ENCODE measurements at places on chromosomes 6 and 20.
A peak's percentile ranks its signal among the peaks of the same experiment; 100 is the strongest.

DNA sequence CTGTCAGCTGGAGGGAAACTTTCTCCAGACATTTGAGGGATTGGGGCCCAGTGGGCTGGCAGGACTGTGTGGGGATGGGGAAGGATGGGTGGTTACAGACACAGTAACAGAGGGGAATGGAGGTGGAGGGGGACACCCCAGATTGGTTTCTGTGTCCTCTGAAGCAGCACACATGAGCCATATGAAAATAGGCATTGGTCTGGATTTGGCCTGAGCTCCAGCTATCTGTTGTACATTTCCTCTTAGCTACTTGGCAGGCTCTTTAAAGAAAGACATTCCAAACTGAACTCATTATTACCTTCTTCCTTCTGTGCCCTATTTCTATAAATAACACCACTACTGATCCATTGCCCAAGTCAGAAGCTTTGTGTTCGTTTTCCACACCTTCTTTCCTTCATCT is 72.0 kb upstream of the PRL start:
- no peak for DNase-seq

DNA sequence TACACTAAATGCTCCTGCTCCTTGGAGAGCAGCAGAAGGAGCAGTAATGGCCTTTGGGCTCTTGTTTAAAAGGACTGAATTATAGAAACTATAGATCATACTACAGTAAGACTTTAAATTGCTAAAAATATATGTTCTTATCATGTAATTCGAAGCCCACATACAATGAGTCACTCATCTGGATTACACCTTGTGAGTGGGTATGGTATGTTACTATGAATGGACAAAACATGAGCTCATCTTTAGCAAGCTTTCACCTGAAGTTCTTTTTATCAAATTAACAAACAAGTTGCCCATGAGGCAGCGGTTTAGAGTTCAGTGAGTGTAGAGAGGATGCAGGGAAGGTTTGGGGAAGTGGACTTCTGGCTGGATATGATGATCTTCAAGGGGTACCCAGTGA is 114.4 kb upstream of the CCN2 start:
- DNase-seq, result no peak

DNA sequence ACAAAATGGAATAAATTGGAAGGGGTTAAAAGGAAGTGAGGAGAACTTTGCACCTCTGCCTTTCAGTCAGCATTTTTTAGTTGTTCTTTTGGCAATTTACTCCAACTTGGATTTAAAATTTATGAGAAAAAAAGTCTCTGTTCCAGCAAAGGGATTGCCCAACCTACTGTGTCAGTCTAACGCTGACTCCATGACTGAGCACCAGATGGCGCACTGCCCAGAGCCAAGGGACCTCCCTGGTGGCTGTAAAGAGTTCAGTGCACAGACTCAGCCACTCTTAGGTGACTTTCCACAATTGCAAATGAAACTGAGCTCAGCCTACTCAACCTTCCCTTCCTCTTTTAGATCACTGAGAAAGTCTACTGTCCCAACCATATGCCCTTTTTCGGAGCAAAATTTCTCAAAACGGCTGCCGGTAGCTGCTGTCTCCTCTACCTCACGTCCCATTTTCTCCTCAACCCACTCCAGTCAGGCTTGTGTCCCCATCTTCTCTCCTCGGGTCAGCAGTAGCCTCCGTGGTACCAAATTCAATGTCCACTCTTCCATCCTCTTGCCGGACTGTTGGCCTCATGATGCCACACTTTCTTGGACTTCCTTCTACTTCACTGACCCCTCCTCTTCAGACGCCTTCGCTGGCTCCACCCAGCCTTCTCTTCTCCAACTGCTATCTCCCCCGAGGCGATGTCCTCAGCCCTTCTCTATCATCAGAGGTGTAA is 38.7 kb downstream of the GSTA2 start:
- peak; percentile 75 for DNase-seq

DNA sequence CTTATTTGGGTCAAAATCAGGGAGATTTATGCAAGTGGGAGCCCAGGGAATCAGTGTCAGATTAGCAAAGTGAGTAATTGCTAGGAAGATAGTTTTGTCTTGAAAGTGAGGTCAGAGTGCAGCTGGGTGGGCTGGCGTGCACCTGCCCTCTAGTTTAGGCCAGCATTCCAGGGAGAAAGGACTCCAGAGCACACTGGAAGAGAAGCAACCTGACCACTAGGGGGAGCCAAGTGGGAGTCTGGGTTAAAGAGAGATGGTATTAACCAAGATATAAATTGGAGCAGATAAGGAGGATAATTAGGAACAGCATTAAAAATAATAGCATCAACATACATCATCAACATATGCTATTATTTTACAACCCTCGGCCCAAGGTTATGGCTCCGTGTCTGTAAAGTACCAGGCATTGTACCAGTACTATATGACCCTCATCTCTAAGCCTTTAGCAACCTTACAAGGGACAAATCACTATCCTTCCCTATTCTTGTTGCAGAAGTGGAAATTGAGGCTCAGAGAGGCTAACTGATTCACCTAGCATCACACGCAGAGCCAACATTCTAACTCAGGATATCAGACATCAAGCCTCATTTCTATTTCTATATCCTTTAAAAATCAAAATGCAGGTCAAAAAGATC is 57.8 kb downstream of the SLC2A10 start:
- DNase-seq, result no peak

DNA sequence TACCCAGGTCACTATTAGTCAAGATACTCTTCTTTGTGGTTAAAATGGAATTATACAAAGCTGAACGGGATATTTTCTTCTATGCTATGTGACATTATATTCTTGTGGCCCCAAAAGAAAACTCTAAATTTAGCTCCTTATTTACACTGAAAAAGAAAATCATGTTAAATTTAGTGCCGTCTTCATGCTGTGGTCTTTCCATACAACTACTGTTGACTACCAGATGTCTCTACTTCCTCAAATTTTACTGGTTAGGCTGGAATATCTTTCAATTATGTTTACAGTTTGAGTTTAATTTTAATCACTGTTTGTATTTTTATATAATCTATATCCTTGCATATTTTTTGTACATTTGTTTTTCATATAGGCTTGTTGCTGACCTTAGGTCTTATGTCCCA is 95.6 kb upstream of the FOXO3 start:
- DNase-seq, result no peak

DNA sequence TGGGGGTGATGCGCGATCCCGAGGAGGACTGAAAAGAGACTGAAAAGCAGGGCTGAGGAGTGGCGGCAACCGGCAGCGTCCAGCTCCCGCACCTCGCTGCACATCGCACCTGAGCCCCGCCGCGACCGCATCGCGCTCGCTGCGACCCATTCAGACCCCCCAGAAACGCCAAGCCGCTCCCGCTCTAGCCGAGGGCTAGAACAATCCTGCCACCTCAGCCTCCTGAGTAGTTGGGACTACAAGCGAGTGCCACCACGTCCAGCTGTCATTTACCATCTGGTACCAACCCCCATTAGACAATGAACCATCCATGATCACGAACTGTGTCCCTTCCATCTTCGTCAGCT is 33.2 kb downstream of the HLA-A start:
- DNase-seq, result no peak

- DNase-seq, result no peak
These were observed 112.9 kb downstream of the TRERF1 start for GRCh38 chr6:42338744-42339222.

DNA sequence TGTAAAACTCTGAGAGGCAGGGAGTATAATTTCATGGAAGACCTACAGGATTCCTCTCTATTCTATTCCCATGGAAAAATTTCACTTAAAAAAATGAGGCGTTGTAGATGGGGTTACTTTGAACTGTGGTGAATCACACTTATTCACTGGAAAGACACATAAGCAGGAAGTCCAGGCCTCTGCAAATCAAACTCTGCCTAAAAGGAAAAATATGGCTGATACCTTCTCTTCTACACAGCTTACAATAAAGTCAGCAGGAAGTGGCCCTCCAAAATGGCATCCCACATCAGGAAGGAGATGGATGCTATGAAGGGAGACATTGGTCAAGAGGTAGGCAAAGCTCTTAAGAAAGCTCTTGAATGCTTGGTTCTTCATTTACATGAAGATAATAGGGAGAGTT is 115.9 kb downstream of the FYN start:
- DNase-seq, result no peak

DNA sequence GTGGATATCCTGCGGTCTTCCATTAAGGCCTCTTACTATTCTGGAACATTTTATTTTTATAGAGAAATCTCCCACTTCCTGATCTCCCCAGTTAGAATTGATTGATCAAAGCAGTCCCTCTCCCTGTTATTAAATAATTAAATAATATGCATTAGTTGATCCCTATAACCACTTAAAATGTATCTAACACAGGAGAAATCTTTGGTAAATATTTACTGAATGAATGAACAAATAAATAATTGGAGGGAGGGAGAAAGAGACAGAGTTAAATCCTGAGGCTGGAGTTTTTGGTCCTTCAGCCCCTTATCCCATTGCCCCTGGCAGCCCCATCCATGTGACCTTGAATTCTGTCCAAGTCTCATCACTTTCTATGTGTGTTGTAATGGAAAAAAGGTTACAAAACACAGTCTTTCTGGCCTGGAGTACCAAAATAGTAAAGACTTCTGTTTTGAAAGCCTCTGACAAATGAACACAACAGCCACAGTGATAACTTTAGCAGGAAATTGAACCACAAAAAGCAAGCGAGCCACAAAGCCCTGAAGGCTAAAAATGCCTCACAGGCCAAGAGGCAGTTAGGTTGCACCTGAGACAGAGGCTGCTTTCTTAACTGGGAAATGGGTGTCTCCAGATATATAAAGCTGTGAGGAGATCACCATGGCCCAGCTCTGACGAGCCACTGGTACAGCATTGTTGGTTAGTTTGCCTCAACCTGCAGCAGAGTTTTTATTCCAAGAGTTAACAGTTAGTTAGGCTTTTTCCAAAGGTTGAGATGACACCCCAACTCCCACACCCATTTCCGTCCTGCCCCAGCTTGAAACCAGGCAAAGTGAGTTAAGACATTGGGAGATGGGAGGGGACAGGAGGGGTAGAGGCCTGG is 11.3 kb downstream of the NT5E start:
- DNase-seq, result no peak

Measured in mucosa of gallbladder (tissue), 1 donor.